ENCODE measurements at places on chromosomes 11 and 22.

DNA sequence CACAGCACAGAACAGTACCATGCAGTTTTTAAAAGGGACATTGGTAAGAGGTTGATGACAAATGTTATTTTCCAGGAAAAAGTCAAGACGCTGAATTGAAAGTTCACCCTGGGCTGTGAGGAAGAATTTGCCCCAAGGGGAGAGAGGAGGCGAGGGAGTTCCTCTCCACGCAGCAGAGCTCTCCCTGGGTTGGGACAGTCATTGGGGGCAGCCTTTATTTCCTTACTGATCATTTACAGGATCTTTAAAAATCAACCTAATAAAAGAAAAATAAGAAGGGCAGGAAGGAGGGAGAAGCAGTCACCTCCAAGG, 49.9 kb upstream of the WNT7B start:
- peaks cover 13% of the 10 kb centered on the region for H3K4me1 ChIP-seq
- no peaks in the 10 kb centered on the region for H3K27me3 ChIP-seq
- H3K4me3 ChIP-seq: peak overlapping the region; percentile 56
- peak; percentile 52 for DNase-seq
- H3K27ac ChIP-seq: peak overlapping the region; percentile 84
- H3K36me3 ChIP-seq: no peaks in the 10 kb centered on the region

DNA sequence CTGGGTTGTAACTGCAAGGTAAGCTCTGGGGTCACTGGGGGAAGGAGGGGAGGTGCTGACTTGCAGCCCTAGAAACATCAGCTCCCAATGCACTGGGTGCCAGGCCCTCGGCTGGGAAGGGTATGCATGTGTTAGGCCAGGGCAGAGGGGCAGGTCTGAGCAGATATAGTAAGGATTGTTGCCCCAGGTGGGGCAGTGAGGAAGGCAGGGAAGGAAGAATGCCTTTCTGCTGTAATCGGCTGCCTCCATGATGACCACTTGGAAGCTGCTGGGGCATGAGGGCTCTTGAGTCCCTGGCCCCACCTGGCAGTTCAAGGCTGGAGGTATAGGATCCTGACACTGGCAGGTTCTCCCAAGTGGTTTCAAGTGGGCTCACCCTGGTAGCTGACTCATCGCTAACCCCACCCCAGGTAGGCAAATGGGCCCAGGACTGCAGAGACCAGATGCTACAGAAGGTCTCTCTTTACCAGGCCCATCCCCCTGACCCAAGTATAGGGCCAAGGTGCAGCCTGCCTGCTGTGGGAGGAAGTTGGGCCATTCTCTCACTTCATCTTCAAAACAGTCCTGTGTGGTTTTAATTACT, 56.7 kb downstream of the TIMP3 start:
- H3K4me3 ChIP-seq: no peak overlapping the region
- no peak overlapping the region for H3K27ac ChIP-seq
- DNase-seq: no peak
- H3K36me3 ChIP-seq: peaks cover 76% of the 10 kb centered on the region
- H3K4me1 ChIP-seq: peaks cover 16% of the 10 kb centered on the region

- no peaks in the 10 kb centered on the region for H3K27me3 ChIP-seq
- peaks cover 45% of the 10 kb centered on the region for H3K4me1 ChIP-seq
- H3K27ac ChIP-seq: no peak overlapping the region
- H3K4me3 ChIP-seq: no peak overlapping the region
- DNase-seq: no peak
Observed at GRCh38 chr11:27504205-27504604, 2.4 kb downstream of the LIN7C start.

DNA sequence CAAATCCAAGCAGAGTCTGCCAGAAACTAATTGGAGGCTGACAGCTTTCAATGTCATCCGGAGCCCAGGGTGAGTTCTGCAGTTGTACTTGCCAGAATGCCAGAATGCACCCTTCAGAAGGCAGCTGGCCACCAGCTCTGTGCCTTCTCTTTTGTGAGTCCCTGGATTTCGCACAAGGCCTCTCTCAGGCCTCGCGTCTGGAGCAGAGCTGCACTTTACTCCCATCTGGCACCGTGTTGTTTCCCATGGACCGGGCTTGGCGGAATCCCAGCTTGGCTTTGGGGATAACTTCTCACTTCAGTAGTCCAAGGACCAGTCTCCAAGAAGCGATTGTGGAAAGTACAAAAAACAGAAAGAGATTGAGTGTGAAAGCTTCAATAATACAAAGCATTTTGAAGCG, 451.3 kb upstream of the KIRREL3 start:
- no peaks in the 10 kb centered on the region for H3K4me1 ChIP-seq
- H3K36me3 ChIP-seq: no peaks in the 10 kb centered on the region
- DNase-seq: no peak
- no peak overlapping the region for H3K4me3 ChIP-seq
- no peaks in the 10 kb centered on the region for H3K27me3 ChIP-seq
- no peak overlapping the region for H3K27ac ChIP-seq

DNA sequence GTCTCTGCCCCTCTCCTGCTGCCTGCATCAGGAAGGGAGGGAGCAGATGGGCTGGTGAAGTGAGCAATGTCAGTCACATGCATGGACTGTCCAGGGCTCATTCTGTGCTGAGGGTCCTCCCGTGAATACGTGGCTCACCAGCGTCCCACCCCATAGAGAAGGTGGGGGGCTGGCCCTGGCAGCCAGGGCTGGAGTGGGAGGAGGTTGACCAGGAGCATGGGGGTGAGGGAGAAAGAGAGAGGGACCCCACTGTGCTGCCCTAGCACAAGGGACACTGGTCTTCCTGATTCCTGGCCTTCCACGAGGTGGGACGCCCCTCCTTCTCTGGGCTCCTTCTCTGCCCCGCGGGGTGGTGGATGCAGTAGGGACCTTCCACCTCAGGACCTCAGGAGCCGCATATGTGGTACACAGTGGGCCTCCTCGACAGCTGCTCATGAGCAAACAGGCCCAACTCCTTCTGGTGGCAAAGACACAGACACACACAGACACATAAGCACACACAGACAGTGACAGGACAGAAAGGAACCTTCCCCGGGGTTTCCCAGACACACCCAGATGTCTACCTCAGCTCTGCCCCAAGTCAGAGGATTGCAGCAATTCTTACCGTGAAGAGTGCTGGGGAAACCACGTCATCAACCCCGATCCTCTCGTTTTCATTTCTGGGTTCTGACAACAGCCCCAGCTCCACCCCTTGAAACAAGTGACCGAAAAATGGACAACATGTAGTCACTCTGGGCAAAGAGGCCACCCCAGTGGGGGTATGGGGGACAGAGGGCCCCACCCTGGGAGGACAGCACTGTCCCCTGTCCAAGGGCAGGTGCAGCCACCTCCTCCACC, 3.6 kb upstream of the APOBEC3A start:
- no peaks in the 10 kb centered on the region for H3K4me1 ChIP-seq
- H3K27me3 ChIP-seq: peaks cover 22% of the 10 kb centered on the region
- DNase-seq: peak; percentile 54
- no peak overlapping the region for H3K27ac ChIP-seq
- no peak overlapping the region for H3K4me3 ChIP-seq

- DNase-seq: no peak
- H3K27ac ChIP-seq: no peak overlapping the region
- no peak overlapping the region for H3K4me3 ChIP-seq
- H3K27me3 ChIP-seq: no peaks in the 10 kb centered on the region
- no peaks in the 10 kb centered on the region for H3K4me1 ChIP-seq
Observed at GRCh38 chr22:50396751-50397370, 53.7 kb downstream of the PPP6R2 start.

GRCh38 chr22:50684986-50685385, 12.4 kb downstream of the SHANK3 start:
- no peak overlapping the region for H3K27ac ChIP-seq
- no peak for DNase-seq
- H3K4me3 ChIP-seq: no peak overlapping the region
- H3K36me3 ChIP-seq: no peaks in the 10 kb centered on the region
- no peaks in the 10 kb centered on the region for H3K4me1 ChIP-seq

DNA sequence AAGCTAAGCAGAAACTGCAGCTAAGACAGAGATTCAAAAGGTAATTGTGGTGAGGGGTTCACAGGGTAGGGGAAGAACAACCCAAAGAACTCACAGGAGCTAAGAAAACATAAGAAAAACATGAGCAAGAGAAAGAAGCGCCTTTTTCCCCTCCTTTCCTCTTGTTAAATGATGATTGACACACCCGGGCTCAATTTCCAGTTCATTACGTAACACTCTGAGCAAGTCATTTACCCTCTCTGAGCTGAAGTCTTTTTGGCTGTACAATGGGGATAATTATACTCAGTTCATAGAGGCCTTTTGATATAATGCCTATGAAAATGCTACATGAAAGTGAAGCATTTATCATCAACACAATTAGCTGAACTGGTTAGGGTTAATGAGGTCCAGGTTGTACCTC, 17.2 kb downstream of the LRP4 start:
- H3K4me1 ChIP-seq: peaks cover under 1% of the 10 kb centered on the region
- no peaks in the 10 kb centered on the region for H3K36me3 ChIP-seq
- no peak overlapping the region for H3K4me3 ChIP-seq

GRCh38 chr11:76253416-76253815, 47.1 kb upstream of the WNT11 start:
- H3K36me3 ChIP-seq: no peaks in the 10 kb centered on the region
- no peak overlapping the region for H3K27ac ChIP-seq
- no peak for DNase-seq
- peaks cover 6% of the 10 kb centered on the region for H3K4me1 ChIP-seq

GRCh38 chr11:87036756-87037449, 831 bp upstream of the TMEM135 start:
- H3K27me3 ChIP-seq: no peaks in the 10 kb centered on the region
- no peaks in the 10 kb centered on the region for H3K36me3 ChIP-seq
- no peak for DNase-seq
- H3K4me1 ChIP-seq: peaks cover 23% of the 10 kb centered on the region

- H3K27ac ChIP-seq: no peak overlapping the region
- H3K27me3 ChIP-seq: no peaks in the 10 kb centered on the region
- no peaks in the 10 kb centered on the region for H3K36me3 ChIP-seq
- DNase-seq: no peak
- H3K4me3 ChIP-seq: no peak overlapping the region
Observed at GRCh38 chr11:132099692-132100091, 729.3 kb downstream of the NTM start.

GRCh38 chr22:19870153-19871022, 15.7 kb upstream of the GNB1L start:
- DNase-seq: peak; percentile 17
- no peak overlapping the region for H3K4me3 ChIP-seq
- no peaks in the 10 kb centered on the region for H3K4me1 ChIP-seq
- no peak overlapping the region for H3K27ac ChIP-seq

DNA sequence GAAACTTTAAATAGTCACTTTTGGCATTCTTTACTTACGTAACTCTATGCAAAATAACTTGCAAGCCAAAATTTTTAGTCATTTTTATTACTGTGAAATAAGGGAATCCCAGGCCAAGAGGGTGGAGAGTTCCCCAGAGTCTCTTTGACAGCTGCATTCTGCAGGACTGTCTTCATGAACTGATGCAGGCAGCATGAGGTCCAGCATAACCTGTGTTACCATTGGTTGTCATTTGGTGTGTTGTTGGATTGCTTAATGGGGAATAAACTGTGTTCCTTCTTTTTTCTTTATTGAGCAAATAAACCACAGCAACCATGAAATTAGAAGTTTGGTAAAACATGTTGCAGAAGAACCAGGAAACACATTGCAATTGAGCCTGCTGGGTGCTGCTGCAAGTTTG, 24.6 kb downstream of the MMP27 start:
- DNase-seq: no peak
- H3K36me3 ChIP-seq: no peaks in the 10 kb centered on the region
- H3K4me3 ChIP-seq: no peak overlapping the region
- no peak overlapping the region for H3K27ac ChIP-seq
- H3K27me3 ChIP-seq: no peaks in the 10 kb centered on the region
- H3K4me1 ChIP-seq: no peaks in the 10 kb centered on the region

All from tibial artery (tissue), 4 donors.